Lung (tissue), 17 donors: ENCODE measurements at places on chromosomes 12 and 14. TPM values are rescaled to one million over a fixed set of nuclear protein-coding genes. Genes with fewer than 3 reads are reported as not detected.

GPR137C gene
- total RNA-seq: 7.0 TPM

ERBB3 gene
- total RNA-seq: 67.9 TPM

CISTR gene
- not detected for total RNA-seq

SERPINA5 gene
- not detected for total RNA-seq

SYT10 gene
- 0.17 TPM for total RNA-seq

PTPN6 gene
- total RNA-seq: 140 TPM

TCL1B gene
- total RNA-seq: 0.28 TPM

OAS2 gene
- 25.9 TPM for total RNA-seq

- no peaks in the 10 kb centered on the region for H3K4me1 ChIP-seq
- no peak for DNase-seq
Observed at GRCh38 chr12:75507086-75507485, 4.3 kb downstream of the KRR1 start.

DNA sequence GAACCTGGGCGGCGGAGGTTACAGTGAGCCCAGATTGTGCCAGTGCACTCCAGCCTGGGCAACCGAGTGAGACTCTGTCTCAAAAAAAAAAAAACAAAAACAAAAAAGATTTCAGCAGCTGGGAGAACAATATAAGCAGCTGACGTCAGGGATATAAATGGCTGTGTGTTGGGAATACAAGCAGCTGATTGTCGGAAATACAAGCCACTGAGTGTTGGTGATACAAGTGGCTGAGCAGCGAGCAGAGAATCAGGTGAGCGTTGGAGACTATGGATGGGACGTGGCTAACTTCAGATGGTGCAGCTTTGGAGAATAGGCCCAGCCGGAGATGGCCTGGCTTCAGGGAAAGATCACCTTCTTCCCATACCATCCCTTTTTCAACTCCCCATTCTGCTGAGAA lies 32.0 kb downstream of the PSEN1 start:
- no peak for DNase-seq
- no peaks in the 10 kb centered on the region for H3K4me1 ChIP-seq
- H3K27me3 ChIP-seq: no peaks in the 10 kb centered on the region
- H3K36me3 ChIP-seq: peaks cover 39% of the 10 kb centered on the region
- H3K27ac ChIP-seq: no peak overlapping the region

DNA sequence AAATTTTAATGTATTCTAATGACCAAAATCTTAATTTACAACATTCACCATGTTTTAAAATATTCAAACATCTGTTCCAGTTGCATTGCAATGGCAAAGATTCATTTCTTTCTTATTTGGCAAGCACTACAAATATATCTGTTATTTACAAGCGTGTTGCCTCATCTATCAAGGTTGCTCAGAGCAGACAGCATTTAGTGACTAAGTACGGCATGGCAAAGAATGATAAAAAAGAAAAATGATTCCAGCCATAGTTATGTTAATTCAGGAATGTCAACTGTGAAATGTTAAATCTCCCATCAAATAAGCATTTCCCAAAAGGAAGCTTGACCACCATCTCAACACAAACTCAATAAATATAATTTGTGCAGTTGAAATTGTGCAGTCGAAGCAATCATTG lies 312.1 kb downstream of the SEC23A start:
- H3K4me1 ChIP-seq: no peaks in the 10 kb centered on the region
- H3K27me3 ChIP-seq: no peaks in the 10 kb centered on the region
- no peak for DNase-seq
- H3K4me3 ChIP-seq: no peak overlapping the region
- H3K27ac ChIP-seq: no peak overlapping the region

DNA sequence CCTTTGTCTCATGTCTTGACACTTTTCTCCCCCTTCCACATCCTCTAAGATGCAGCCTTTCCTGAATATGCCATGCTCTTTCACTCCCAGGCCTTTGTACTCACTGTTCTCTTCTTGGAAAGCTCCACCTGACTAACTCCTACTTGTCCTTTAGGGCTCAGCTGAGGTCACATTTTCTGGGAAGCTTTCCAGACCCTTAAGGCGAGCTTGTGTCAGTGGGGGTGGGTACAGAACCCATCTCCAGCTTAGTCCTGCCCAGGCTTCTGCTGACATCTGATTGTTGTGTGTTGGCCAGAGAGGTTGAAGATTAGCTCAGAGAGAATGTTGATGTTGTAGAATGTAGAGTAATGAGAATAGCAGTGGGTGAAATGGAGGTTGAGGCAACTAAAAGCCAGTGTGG lies 2.9 kb upstream of the TSFM start:
- peaks cover 10% of the 10 kb centered on the region for H3K36me3 ChIP-seq
- no peak overlapping the region for H3K27ac ChIP-seq
- H3K27me3 ChIP-seq: no peaks in the 10 kb centered on the region
- no peak overlapping the region for H3K4me3 ChIP-seq
- no peak for DNase-seq

DNA sequence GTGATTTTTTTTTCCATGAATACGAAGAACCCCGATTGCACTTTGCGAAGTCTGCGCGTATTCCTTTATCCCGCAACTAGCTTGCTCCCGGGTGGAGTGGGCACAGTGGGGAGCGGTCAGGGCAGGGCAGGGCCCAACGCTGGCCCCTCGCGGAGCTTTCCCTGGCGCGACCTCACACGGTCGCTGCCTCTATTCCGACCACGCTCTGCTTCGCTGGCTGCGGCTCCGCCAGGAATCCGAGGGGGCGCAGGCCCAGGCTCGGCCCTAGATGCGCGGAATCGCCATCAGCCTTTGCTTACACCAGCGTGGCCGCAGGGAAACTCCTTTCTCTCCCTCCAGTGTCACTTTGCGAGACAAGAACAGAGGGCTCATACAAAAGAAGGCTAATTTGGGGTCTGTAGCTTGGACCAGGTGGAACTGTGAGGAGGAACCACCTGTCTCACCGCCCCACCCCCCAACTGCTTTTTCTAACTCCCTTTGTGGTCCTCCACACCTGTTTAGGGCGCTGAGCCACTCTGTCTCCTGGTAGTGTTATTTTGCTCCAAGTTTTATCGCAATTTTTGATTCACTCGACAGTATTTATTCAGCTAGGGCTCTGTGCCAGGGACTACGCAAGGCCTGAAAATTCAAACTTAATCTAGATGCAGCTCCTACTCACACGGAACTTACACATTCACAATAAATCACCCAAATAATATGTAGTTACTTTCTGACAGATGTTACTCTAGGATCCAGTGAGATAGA lies 3.1 kb upstream of the NKX2-1 start:
- no peaks in the 10 kb centered on the region for H3K36me3 ChIP-seq
- H3K27me3 ChIP-seq: peaks cover 86% of the 10 kb centered on the region
- peak overlapping the region; percentile 14 for H3K4me3 ChIP-seq
- peak overlapping the region; percentile 80 for H3K27ac ChIP-seq
- peaks cover 15% of the 10 kb centered on the region for H3K4me1 ChIP-seq
- peak; percentile 47 for DNase-seq

DNA sequence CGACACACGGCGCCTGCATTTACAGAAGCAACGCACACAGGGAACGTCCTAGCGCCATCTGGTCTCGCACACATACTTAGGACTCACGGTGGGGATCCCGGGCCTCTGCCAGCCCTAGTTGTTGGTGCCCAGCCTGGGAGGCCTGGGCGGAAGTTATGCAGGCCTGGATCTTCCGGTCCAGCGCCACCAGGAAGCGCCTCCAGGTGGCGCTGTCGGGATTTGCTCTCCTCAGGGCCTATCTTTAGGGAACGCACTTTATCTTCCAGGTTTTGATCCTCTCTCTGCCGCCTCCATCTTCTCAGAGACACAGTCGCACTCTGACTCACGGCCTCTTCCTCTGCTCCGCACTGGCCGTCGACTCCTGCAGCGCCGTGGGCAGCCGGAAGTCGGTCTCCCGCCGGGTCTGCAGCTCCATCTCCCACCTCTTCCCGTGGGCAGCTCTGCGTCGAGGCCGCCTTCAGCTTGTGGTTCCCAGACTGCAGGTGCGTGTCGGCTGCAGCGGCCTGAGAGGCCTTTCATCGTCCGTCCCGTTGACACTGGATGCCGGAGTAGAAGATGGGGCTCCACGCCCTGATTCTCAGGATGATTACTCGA lies 760.4 kb downstream of the TMEM121 start:
- DNase-seq: no peak
- no peaks in the 10 kb centered on the region for H3K27me3 ChIP-seq
- no peaks in the 10 kb centered on the region for H3K36me3 ChIP-seq
- H3K4me1 ChIP-seq: no peaks in the 10 kb centered on the region
- no peak overlapping the region for H3K27ac ChIP-seq
- H3K4me3 ChIP-seq: no peak overlapping the region

- no peaks in the 10 kb centered on the region for H3K4me1 ChIP-seq
- no peak for DNase-seq
- H3K27ac ChIP-seq: no peak overlapping the region
- H3K4me3 ChIP-seq: no peak overlapping the region
Observed at GRCh38 chr14:67199016-67199415, 9.8 kb downstream of the GARIN2 start.

- H3K4me3 ChIP-seq: no peak overlapping the region
- H3K27me3 ChIP-seq: peaks cover 22% of the 10 kb centered on the region
- H3K36me3 ChIP-seq: peaks cover 4% of the 10 kb centered on the region
- H3K27ac ChIP-seq: no peak overlapping the region
Observed at GRCh38 chr14:102930753-102931579, 8.5 kb downstream of the AMN start.

DNA sequence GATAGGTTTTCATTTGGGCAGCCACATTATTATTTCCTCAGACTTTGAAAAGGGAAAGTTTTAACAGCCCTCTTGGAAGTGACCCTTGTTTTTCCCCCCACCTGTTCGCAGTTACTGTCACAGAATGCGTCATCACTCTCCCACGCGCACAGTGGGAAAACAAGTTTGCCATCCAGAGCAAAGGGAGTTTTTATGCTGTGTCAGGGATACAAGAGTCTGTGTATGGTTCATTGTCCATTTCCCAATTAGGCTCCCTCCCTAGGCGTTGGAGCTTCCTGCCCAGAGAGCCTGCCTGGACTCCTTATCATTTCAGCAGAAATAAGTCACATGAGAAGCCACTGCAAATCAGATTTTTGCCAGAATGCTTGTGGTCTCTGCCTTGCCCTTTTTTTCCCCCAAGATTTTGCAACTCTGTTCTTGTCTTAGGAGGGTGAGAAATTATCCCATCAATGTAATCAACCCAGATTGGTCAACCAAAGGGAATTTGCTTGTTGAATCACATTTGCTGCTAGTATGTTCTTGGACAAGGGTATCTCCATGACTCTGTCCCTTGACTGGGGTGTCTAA lies 104.1 kb downstream of the IGF1 start:
- H3K27ac ChIP-seq: no peak overlapping the region
- no peak overlapping the region for H3K4me3 ChIP-seq
- no peak for DNase-seq
- H3K36me3 ChIP-seq: no peaks in the 10 kb centered on the region
- no peaks in the 10 kb centered on the region for H3K27me3 ChIP-seq
- H3K4me1 ChIP-seq: no peaks in the 10 kb centered on the region

DNA sequence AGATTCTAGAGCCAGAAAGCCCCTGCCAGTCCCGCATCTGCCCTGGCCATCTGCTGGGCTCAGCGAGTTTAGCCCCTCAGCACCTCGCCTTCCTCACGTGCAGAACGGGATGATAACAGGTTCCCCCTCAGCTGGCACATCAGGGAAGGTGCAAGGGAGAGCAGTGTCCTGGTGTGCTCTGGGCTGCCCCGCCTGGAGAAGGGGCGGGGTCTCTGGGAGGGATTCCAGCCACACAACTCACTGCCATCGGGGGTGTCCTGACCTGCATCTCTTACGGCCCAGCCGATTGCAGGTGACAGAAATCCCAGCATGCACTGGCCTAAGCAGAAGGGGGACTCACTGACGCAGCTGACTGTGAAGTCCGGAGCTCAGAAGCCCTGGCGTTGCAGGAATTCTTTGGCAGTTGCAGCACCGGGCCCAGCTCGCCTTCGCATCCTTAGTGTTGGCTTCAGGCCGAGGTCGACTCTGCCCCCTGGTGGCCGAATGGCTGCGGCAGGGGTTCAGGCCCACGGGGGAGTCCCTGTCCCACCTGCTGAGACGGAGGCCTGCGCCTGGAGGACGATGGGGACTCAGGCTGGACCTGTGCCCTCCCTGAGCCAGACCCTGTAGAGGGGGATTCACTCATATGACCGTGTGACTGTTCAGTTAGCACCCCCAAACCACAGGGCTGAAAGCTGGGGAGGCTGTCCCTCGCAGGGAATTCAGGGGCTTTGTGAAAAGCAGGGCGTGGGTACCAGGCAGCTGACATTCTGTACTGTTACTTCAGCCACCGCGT lies 178.6 kb downstream of the ADGRD1 start:
- H3K27ac ChIP-seq: no peak overlapping the region
- no peak overlapping the region for H3K4me3 ChIP-seq

GRCh38 chr14:32307881-32308582 lies 21.1 kb upstream of the AKAP6 start:
- no peak overlapping the region for H3K4me3 ChIP-seq
- H3K36me3 ChIP-seq: no peaks in the 10 kb centered on the region
- H3K27me3 ChIP-seq: no peaks in the 10 kb centered on the region
- no peak overlapping the region for H3K27ac ChIP-seq
- no peaks in the 10 kb centered on the region for H3K4me1 ChIP-seq

GRCh38 chr12:63862187-63862968 lies 17.9 kb downstream of the SRGAP1 start:
- no peak overlapping the region for H3K27ac ChIP-seq
- no peaks in the 10 kb centered on the region for H3K36me3 ChIP-seq
- H3K4me1 ChIP-seq: peaks cover 4% of the 10 kb centered on the region
- H3K27me3 ChIP-seq: no peaks in the 10 kb centered on the region
- DNase-seq: no peak
- H3K4me3 ChIP-seq: no peak overlapping the region

- DNase-seq: no peak
- no peaks in the 10 kb centered on the region for H3K36me3 ChIP-seq
- no peaks in the 10 kb centered on the region for H3K27me3 ChIP-seq
- peaks cover 3% of the 10 kb centered on the region for H3K4me1 ChIP-seq
Observed at GRCh38 chr12:41174602-41175001, 13.5 kb upstream of the PDZRN4 start.

DNA sequence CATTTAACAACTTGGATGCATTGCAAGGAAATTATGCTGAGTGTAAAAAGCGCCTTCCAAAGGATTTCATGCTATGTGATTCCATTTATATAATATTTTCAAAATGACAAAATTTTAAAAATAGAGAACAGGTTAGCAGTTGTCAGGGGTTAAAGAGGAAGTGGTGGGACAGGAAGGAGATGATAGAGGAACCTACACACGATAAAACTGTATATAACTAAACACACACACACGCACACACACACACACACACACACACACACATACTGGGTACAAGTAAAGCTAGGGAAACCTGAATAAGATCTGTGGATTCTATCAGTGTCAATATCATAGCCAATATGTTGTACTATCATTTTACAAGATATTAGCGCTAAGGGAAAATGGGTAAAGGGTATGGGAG lies 17.2 kb downstream of the TTC9 start:
- no peak for DNase-seq
- no peaks in the 10 kb centered on the region for H3K27me3 ChIP-seq
- H3K4me1 ChIP-seq: no peaks in the 10 kb centered on the region
- no peak overlapping the region for H3K4me3 ChIP-seq
- H3K36me3 ChIP-seq: no peaks in the 10 kb centered on the region

- H3K27ac ChIP-seq: no peak overlapping the region
- peak; percentile 66 for DNase-seq
- H3K27me3 ChIP-seq: no peaks in the 10 kb centered on the region
- peaks cover 11% of the 10 kb centered on the region for H3K4me1 ChIP-seq
- no peaks in the 10 kb centered on the region for H3K36me3 ChIP-seq
Observed at GRCh38 chr14:105087308-105087962, 22.2 kb upstream of the GPR132 start.
